KBM-7 (cell line): ENCODE measurements at places on chromosomes 11 and 22.

DNA sequence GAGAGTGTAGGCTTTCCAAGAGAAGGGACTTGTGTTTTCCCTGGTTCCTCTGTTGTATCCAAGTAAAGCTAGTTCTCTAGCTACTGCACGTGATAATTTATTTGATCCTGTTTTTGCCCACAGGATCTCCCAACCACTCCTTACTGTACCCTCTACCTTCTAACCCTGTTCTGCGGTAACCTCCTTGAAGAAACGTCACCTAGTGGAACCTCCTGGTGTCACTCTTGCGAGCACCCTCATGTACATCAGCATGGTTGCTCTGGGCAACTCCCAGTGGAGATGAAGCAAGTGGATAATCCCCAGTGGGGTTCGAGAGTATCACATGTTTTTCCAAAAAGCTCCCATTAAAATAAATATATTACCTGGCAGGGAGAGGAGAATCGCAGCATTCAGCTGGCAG is 108.9 kb upstream of the CLMP start:
- DNase-seq = no peak

GRCh38 chr11:10002221-10002620 is 291.8 kb downstream of the SBF2 start:
- no peak for DNase-seq

DNA sequence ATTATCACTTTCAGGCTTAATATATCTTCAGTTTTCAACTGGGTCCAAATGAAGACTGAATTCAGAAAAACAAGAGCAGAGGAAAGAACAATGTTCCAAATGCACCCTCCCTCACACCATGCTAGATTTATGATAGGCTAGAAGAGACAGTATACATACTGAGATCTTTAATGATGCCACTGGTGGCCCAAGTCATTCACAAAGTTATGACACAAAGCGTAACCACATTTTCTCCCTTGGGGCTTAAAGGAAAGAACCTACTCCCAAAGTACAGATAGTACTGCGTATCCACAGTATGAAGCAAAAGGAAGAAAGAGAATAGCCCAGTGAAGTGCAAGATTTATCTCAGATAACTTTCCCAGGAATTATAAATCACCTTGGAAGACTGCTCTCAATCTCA is 10.9 kb upstream of the SOX6 start:
- no peak for DNase-seq

DNA sequence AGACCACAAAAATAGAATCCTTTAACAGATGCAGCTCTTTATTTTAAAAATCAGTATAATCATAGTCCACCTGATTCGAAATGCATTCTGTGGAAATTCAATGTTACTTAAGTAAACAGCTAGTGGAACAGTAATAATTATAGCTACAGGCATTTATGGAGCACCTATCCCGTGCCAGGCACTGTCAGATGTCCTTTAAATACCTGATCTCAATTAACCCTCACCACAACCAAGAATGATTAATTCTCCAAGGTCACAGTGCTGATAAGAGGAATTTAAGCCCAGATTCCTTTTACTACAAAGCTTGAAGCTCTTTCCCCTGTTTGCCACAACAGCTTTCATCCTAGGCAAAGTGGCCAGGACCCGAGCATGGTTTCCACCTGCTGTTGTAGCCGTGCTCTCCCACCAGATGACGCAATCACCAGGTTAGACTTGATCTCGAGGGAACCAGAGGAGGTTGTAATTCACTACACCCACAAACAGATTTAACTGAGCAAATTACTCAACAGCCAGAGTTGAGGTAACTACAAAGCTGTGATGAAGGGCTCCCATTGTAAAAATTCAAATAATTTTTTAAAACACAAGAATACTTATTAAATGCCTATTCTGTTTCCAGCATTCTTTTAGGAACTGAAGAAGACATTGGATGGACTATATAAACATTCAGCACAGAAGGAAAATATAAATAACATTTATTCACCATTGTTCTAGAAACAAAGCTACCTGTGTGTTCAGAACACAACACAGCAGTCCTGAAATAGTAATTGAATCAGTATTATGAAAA is 10.3 kb downstream of the PRDM10 start:
- DNase-seq = peak; percentile 63

GRCh38 chr11:19631712-19632498 is 80.7 kb upstream of the NAV2 start:
- no peak for DNase-seq

GRCh38 chr11:73213196-73214143 is 4.6 kb upstream of the P2RY2 start:
- no peak for DNase-seq

DNA sequence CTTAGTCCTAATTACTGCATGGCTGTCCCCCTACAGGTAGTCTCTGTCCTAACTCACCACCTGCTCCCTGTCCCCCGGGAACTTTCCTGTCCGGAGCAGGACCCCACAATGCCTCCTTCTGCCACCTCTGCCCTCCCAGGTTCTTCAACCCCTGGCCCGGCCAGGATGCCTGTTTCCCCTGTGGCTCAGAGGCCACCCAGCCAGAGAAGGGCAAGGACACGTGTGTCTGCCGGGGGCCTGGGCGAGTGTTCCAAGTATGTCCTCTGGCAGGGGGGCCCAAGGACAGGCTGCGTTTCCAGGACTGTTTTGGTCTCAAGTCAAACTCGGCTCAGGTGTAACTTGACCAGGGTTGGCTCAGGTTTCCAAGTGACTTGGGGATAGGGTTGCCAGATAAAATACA is 63.8 kb downstream of the BTG4 start:
- DNase-seq = no peak

DNA sequence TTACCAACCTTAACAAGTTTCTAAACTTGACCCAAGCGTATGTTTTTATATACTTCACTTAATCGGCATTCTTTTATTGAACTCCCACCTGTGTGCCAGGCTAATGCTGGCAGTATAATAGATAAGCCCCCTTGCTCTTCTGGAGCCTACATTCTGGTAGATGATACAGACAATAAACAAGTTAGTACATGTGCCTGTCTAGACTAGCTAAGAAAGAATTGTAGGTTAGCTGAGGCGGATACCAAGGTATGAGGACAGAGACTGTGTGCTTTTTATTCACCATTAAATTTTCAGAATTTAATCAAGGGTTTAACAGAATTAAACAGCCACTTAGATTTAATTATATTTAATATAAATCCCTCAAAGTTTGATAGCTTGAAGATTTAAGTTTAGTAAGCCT is 45.7 kb downstream of the TTC17 start:
- DNase-seq = no peak

DNA sequence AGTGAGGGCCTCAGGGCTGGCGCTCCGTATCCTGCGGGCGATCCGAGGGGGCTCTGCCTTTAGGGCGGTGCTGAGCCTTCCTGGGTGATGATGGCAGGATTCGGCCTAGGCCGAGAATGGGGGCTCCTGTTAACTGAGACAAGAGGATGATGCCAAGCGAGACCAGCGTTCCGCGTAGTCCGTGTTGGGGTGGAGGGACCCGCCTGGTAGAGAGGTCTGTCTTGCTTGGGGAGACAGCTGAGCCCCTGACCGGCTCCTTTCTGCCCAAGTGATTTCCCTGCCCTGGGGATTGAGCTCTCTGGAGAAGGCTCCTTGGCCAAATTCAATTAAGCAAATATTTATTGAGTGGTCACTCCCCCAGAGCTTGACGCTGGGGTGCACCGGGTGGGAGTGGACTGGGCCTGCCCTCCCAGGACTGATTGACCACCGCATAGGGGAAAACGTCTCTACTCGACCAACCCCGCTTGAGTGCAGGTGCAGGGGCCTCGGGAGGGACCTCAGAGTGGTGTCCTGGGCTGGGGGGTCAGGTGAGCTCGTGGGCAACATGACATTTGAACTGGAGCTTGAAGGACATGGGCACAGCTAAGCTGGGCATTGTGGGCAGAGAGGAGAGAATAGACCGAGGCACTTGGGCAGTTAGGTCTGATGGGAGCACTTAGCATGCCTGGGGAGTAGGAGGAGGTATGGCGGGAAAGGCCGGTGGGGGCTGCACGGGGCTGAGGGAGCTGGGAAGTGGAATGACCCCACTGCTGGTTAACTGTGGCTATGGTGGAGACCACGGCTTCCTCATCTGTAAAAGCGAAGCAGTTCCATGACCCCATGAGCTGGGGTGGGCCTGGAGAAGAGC is 1.1 kb downstream of the GNAZ start:
- DNase-seq = no peak

DNA sequence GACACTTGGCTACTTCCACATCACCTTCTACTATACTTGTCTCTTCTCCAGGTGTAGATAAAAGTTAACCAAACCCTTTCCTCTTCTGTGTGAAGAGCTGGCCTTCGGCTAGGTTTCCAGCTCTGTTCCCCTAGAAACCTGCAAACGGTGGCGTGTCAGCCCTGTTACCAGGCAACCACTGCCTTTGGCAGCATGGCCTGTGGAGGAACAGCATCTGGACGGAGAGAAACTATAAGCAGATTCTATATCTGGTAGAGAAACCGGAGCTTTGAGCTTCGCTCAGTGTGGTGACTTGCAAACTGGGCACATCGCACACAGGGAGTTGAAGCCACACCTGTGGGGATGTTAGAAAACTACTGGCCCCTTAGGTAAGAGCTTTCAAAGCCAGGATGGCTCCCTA is 35.9 kb downstream of the ARAP1 start:
- DNase-seq = no peak

GRCh38 chr11:84117394-84117793 is 831.2 kb upstream of the CCDC90B start:
- DNase-seq = no peak

GRCh38 chr11:130330101-130330684 is 15.5 kb upstream of the ZBTB44 start:
- no peak for DNase-seq

DNA sequence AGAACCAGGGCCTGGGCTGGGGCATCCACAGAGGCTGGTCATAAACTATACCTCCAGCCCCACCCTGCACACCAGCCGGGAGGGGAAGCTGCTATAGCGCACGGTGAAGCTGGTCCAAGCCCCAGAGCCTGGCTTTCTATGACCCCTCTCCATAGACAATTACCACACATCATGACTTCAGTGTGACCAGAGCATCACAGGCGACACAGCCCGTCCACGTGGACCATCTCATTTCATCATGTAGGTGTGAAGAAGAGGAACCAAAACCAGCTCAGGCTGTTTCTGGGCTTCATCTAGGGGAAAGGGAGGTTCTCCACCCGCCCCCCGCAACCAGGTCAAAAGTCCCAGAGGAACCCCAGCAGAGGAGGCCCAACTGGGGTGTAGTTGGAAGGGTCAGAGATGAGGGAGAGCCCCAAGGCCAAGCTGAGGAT is 3.0 kb downstream of the CXCR5 start:
- no peak for DNase-seq

DNA sequence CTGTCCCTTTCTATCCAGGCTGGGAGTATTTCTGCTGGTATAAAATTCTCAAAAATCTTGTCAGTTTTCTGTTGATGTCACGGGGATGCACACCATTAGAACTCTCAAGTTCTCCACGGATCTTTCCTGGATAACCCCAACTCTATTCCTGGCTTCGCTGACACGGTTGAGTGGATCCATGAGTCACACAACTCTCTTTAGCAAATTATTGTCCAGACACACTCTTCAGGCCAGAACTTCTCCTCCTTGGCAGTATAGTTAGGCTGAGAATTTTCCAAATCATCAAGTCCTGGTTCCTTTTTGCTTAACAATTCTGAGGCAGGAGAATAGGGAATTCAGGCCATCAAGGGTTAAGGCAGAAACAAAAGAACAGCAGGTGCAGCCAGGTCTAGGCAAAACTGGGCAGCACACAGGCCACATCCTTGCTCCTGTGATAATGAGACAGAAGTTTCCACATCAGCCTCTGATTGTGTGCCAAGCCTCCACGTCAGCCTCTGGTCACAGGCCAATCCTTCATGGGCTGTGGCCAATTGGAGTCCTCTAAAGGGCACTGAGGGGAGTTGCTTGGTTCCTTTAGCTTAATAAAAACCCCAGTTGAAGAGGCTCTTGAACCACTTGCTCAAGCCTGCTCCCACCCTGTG is 5.7 kb upstream of the ACAT1 start:
- DNase-seq = no peak
